ENCODE measurements at places on chromosomes 3 and 15. TPM values are rescaled to one million over a fixed set of nuclear protein-coding genes. Genes with fewer than 3 reads are reported as not detected.
A peak's percentile ranks its signal among the peaks of the same experiment; 100 is the strongest.

THRB gene
- total RNA-seq: 60.0 TPM

PPP1R14D gene
- not detected for total RNA-seq

DNA sequence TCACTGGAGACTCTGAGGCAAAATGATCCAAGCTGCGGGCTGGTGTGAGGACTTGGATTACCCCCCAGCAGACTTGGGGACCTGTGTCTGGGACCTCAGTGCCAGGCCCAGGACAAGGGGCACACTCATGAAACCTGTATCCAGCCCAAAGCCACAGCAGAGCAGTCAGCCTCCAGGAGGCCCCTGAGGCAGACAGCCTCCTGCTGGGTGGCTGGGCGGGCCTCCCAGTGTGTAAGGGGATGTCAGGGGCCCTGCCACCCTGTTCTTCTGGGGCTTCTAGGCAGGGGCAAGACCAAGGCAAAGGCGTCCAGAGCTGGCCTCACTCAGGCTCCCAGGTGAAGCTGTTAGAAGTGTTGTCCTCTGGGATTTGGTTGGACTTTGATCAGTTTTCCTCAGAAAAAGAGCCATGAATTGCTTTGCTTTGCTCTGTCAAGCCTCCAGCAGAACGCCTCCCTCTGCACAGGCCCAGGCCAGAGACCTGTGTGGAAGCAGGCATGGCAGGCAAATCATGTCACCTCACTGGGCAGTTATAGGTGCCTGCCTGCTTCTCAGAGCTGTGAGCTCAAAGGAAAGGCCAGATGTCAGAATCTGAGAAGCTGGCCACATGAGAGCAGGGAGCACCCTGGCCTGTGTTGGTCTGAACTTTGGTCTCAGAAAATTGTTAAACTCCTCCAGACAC, 77.4 kb downstream of the SMAD6 start:
- H3K36me3 ChIP-seq: no peaks in the 10 kb centered on the region
- H3K4me1 ChIP-seq: peaks cover 45% of the 10 kb centered on the region
- peak; percentile 67 for DNase-seq
- no peak overlapping the region for H3K4me3 ChIP-seq
- H3K27ac ChIP-seq: peak overlapping the region; percentile 89

DNA sequence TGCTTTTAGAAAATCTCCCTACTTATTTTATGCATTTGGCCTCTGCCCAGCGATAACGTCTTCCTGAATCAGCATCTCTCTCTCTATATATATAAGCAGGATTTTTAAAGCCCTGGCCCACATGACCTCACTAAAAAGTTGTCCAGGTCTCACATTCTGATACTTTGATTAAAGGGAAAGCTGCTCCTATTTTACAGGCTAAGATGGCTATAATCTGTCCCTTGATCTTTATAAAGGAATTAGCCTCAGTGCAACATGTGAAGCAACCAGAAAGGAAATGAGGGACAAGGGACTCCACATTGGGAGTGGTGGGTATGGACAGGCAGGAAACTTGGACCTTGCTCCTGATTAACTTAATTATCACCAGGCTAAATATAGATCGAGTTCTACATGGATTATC, 25.6 kb upstream of the MUC13 start:
- peaks cover 12% of the 10 kb centered on the region for H3K4me1 ChIP-seq
- no peak for DNase-seq
- no peak overlapping the region for H3K4me3 ChIP-seq
- no peaks in the 10 kb centered on the region for H3K36me3 ChIP-seq
- no peaks in the 10 kb centered on the region for H3K27me3 ChIP-seq
- H3K27ac ChIP-seq: peak overlapping the region; percentile 67

DNA sequence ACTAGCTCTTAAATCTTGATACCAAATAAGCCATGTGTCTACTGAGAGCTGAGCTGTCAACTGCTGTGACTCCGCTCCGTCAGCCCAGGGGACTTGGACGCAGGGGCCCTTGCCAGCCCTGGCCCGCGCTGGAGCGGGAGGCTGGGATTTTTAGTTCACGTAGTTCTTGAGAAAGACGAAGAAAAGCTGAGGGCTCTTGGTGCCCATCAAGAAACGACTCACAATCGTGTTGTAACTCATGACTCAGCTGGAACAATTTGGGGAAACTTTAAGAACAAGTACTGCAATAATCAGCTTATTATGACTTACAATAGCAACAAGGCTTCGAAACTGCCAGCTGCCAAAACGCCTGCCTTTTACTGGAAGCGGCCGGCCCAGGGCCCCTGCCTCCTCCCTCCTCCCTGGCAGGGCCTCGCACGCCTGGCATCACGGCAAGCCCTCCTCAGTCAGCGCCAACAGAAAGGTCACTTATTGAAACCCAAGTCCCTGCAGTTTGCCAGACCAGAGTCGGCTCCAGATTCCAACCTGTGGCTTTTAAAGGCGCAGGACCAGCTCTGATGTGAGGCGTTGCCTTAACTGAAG, 60.3 kb downstream of the RGMA start:
- H3K27me3 ChIP-seq: no peaks in the 10 kb centered on the region
- H3K36me3 ChIP-seq: no peaks in the 10 kb centered on the region
- peak; percentile 44 for DNase-seq
- H3K4me1 ChIP-seq: peaks cover 17% of the 10 kb centered on the region

IL17RD gene
- 6.2 TPM for total RNA-seq

DNA sequence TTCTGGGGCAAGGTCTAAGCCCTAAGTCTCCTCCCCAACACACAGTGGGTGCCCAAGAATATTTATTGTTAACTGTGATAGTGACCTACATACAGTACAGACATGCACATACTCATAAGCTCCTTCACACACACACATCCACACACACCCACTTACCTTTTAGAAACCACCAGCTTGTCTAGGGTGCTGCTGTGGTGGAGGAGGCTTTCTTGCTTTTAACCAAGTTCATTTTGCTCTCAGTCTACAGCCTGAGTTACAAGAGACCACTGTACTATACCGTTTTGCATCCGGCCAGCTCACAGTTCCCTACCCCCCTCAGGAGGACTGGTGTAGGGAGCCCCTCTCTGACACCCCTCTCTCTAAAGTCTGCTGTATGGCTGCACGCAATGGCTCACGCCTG, 16.7 kb downstream of the DAPK2 start:
- no peaks in the 10 kb centered on the region for H3K27me3 ChIP-seq
- H3K4me3 ChIP-seq: no peak overlapping the region
- no peaks in the 10 kb centered on the region for H3K4me1 ChIP-seq
- no peaks in the 10 kb centered on the region for H3K36me3 ChIP-seq

GRCh38 chr3:188349351-188349901, 195.5 kb downstream of the LPP start:
- H3K27me3 ChIP-seq: no peaks in the 10 kb centered on the region
- DNase-seq: no peak
- H3K4me3 ChIP-seq: no peak overlapping the region

DNA sequence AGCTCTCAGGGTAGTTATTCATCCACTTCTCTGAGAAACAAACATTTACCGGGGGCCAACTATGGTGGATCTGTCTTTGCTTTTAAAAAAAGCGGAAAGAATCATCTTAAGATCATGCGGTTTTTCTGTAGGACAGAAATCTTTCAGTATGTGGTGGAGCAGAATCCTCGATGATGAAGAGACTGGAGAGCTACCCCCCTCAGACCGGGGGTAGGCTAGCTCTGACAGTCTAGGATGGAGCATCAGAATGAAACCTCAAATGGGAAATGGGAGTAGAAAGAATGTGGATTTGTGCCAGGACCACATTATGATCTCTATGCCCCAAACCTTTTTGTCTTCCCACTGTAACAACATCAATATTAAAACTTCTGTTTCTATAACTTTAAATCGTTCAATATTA, 30.3 kb downstream of the TPRG1 start:
- H3K4me3 ChIP-seq: no peak overlapping the region
- no peaks in the 10 kb centered on the region for H3K27me3 ChIP-seq
- no peaks in the 10 kb centered on the region for H3K36me3 ChIP-seq
- H3K4me1 ChIP-seq: no peaks in the 10 kb centered on the region
- no peak overlapping the region for H3K27ac ChIP-seq
- DNase-seq: no peak

TF gene
- 373 TPM for total RNA-seq

SLC51A gene
- 3.9 TPM for total RNA-seq

SNRK gene
- 25.3 TPM for total RNA-seq

GRCh38 chr3:37501571-37502313, 327.4 kb upstream of the LRRFIP2 start:
- no peak overlapping the region for H3K4me3 ChIP-seq
- DNase-seq: no peak
- H3K27me3 ChIP-seq: no peaks in the 10 kb centered on the region

DNA sequence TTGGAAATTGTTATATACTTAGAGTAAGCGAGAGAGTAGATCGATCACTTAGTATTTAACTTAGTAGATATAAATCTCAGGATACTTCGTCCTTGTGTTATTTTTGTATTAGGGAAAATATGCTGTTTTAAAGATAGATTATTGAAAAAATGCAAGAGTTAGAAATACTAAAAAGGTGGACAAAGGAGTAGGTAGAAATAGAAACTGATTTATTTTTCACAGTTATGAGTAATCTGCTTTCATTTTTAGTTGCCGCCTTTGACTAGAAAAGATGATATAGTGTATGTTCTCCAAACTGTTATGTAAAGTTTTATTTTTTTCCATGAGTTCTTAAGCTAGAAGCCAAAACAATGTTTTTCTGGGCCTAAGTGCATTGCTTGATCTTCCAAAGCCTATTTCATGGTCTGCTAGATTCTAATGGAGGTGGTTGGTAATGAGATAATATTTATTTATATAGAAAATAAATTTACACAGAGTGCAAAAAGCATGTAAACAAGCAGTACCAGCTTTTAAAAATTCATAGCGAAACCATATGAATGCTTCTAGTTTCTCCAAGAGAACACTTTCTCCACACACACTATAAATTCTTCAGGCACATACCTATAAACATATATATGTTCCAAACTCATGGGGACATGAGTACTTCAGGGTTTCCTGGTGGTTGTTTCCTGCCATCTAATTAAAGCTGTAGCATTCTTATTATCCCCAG, 61.1 kb downstream of the DIPK2A start:
- H3K36me3 ChIP-seq: no peaks in the 10 kb centered on the region
- H3K27ac ChIP-seq: no peak overlapping the region
- DNase-seq: no peak

SERPINI2 gene
- not detected for total RNA-seq

C3orf33 gene
- 9.4 TPM for total RNA-seq
